Motor neuron (in vitro differentiated cells): ENCODE measurements at places on chromosomes 3 and 15. TPM values are rescaled to one million over a fixed set of nuclear protein-coding genes. Genes with fewer than 3 reads are reported as not detected.

DNA sequence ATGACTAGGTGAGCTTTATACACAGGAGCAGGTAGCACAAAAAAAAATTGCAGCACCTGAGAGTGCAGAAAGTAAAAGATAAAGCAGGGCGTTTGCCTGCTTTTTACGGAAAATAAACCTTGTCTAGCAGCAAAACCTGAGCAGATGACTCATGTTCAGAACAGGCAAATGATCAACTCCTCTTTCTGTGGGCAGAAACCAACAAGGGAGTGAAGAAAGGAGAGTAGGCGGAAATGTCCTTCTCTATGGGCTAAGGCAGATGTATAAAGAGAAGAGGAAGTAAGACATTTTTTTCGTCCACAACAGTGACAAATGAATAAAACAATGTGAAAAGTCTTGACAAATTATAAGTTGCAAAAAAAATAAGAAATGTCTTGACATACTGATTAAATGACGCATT is 24.5 kb upstream of the GMNC start:
- ATAC-seq, result no peak

GRCh38 chr15:82944056-82944455 is 8.5 kb downstream of the HOMER2 start:
- no peak for ATAC-seq

DNA sequence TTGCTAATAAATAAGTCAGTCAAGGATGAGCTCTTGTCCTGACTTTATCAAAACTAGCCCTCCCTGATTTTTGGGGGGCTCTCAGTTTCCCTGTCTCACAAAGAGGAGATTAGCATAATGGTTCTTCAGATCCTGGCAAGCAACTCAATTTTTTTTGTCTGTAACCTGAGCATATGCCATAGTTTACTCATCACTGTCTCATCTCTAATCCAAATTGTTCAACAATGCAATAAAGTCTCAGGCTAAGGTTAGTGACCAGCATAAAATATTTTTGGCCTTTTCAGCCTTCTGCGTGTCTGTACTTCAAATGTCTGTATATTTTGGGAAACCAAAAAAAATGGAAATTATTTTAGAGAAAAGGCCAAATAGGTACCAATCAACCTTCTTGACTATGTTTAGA is 465.6 kb upstream of the TPRG1 start:
- ATAC-seq, result no peak

DNA sequence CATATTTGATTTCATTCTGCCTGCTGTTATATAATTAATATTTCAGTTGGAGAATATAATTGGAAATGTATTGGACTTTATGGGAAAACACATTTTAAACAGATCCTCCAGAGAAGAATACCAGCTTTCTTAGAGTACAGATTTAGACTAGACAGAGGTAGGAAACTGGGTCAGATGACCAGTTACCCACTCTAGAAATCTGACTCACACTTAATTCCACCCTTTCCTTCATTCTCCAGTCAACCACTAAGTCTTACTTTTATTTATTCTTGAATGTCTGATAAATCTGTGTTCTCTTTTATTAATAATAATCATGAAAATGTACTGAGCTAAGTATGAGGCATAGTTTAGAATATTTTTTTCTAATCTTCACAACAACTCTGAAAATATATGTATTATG is 110.7 kb downstream of the LRRC49 start:
- ATAC-seq, result no peak

NUDT16 gene
- total RNA-seq, result 31.6 and 33.4 TPM in 2 replicates
